ENCODE measurements at places on chromosomes 2 and 18. TPM values are rescaled to one million over a fixed set of nuclear protein-coding genes. Genes with fewer than 3 reads are reported as not detected.

- peak; percentile 56 for DNase-seq
Observed at GRCh38 chr2:19543663-19544383, 185.4 kb upstream of the OSR1 start.

DNA sequence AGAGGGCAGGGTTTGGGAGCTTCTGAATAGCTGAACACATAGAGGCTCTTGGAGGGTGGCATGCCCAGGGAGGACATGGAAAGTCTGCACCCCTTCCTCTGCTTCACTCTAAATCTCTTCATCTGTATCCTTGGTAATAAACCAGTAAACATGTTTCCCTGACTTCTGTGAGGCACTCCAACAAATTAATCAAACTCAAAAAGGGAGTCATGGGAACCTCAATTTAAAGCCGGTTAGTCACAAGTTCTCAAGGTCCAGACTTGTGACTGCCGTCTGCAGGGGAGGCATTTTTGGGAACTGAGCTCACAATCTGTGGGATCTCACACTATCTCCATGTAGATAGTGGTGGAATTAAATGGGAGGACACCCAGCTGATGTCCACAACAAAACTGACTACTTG is 33.1 kb upstream of the STON1 start:
- DNase-seq = no peak

DNA sequence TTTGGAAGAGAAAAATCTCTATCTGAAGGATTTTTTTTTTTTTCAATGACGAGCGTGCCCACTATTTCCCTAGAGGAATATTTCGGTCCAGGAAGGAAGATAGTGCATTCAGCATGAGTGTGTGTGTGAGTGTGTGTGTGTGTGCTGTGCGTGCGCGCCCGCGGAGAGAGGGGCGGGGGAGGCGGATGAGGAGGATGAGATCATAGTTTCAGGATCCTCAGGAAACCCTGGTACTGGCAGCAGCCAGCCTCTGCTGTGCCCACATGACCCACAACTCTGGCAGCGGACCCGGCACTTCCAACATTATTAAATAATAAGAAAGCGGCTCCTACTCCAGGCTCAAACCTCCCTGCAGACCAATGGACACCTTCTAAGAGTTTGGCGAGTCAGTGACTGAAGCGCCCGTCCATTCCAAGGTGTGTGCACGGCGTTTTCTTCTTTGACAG is 217.0 kb upstream of the DTNA start:
- peak; percentile 52 for DNase-seq

DNA sequence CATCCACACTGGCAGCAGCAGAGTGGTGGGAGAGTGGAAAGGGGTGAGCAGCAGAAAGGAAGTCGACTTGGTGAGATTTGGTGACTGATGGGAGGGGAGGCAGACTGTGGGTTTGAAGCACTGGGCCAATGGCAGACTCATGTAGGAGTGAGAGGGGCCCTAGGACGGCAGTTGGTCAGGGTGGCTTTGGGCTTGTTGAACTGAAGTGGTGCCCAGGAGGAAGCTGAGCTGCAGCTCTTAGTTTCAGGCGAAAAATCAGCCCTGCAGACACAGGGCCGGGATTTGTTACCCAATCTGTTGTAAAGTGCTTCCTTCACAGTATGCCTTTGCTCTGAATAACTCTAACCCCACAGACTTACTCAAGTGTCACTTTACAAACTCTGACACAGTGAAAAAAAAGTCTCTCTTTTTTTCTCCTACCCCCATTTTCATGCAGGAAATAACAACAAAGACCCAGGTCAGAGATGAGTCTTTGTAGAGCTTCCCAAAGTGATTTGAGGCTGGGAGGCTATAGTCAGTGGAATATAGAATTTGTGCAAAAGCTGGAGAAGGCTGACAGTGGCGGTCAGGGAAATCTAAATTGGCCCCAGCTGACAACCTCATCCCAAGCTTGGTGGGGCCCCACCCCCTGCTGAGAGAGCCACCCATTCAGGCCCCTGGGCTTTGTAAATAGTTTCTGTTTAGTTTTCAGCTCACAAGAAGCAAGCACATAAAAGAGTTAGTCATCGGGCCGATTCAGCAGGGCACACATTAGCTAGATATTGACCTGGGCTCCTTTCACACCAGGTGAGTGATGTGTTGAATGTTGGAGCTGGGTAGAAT is 226.9 kb downstream of the VAPA start:
- no peak for DNase-seq

- no peak for DNase-seq
Observed at GRCh38 chr2:69469784-69470183, 32.5 kb upstream of the NFU1 start.

GRCh38 chr18:47871288-47871687 is 59.2 kb downstream of the SMAD2 start:
- DNase-seq = no peak

GRCh38 chr2:43183743-43184142 is 42.7 kb downstream of the ZFP36L2 start:
- DNase-seq = no peak

DNA sequence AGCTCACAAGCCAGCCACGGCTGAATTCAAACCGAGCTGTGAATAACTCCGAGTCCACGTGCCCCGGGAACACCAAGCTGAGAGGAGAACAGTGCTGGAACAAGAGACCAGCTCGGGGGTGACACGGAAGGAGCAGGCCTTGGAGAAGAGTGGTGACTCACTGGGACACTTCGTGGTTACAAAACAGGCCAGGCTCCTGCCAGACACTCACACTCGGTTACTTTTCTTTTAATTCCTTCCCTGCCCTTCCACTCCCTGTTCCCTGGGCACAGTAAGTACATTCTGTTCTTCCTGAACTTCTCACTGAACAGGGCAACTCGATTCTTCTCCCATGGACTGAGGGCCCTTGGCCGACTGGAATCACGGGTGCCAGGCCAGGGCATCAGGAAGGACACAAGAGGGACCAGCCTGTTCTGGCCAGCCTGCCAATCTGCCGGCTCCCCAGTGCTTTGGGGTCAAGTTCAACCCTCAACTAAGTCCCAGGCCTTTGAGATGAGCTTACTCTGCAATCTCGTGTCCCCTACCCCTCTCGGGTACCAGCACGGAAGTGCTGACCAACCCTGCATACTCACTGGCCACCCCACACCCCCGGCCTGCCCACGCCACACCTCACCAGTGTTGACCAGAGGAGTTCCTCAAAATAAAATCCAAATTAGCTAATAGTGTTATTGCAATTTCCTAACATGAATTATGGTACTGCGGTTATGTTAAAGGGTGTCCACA is 87.5 kb downstream of the TFCP2L1 start:
- DNase-seq = peak; percentile 84

GRCh38 chr2:102498414-102498813 is 25.4 kb downstream of the SLC9A4 start:
- DNase-seq = no peak

DNA sequence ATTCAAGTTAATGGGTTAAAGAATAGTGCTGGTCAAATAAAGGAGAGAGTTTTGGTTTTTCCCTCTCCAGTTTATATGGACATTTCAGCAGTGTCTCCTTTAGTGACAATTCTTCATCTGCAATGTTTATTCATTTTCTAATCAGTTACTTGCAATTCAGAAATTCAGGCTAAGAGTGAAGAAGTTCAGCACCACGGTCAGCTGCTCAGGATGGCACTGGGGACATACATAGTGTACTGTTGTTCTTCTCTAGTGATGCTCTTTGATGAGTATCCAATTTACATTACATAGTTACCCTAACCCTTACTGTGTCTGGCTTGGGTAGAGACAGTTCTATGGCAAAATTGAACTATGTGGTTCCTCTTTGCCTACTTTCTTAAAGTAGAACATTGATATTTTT is 412.7 kb downstream of the CNTNAP5 start:
- no peak for DNase-seq

GRCh38 chr2:62112179-62112578 is 83.7 kb upstream of the B3GNT2 start:
- DNase-seq = peak; percentile 3

DNA sequence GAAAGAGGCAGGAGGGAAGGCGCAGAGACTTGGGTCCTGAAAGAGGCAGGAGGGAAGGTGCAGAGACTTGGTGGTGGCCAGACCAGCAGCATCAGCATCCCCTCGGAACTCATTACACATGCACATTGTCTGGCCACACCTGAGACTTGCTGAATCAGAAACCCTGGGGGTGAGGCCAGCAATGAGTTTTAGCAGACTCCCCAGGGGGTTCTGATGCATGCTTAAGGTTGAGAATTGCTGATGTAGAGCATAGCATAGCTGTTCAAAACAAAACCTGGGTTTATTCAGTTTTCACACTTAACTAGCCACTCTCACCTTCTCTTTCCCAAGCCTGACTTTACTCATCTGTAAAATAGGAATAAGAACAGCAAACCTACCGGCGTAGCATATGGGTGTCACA is 122.9 kb downstream of the MRO start:
- no peak for DNase-seq

GRCh38 chr18:62928326-62928725 is 213.0 kb downstream of the PHLPP1 start:
- no peak for DNase-seq

DNA sequence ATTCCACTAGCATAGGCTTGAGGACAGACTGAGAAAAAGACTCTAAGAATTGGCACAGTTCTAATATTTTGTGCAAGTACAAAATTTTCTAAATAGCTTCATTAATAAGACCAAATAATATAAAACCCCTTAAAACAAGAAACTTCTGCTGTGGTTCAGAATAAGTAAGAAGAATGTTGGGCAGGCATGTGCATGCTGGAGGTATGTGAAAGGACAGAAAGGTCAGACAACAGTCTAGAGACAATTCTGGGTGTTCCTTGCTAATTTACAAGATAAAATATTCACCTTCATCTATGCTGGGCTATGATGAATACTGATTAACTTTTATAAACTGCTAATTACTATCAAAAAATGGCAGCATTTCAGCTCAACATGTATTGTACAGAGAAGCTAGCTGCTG is 14.9 kb downstream of the CEBPZOS start:
- DNase-seq = no peak

COLEC11 gene
- 2.4 TPM for total RNA-seq

CFAP65 gene
- 1.1 TPM for total RNA-seq
